Activated T-helper 9 cell treated with anti-CD3 and anti-CD28 coated beads, Interleukin-2, amount 50 U/mL, for 16 hours (primary cell): ENCODE measurements at places on chromosomes 11 and 22.

GRCh38 chr11:11848891-11849746 is 7.3 kb downstream of the USP47 start:
- peak; percentile 22 for DNase-seq

DNA sequence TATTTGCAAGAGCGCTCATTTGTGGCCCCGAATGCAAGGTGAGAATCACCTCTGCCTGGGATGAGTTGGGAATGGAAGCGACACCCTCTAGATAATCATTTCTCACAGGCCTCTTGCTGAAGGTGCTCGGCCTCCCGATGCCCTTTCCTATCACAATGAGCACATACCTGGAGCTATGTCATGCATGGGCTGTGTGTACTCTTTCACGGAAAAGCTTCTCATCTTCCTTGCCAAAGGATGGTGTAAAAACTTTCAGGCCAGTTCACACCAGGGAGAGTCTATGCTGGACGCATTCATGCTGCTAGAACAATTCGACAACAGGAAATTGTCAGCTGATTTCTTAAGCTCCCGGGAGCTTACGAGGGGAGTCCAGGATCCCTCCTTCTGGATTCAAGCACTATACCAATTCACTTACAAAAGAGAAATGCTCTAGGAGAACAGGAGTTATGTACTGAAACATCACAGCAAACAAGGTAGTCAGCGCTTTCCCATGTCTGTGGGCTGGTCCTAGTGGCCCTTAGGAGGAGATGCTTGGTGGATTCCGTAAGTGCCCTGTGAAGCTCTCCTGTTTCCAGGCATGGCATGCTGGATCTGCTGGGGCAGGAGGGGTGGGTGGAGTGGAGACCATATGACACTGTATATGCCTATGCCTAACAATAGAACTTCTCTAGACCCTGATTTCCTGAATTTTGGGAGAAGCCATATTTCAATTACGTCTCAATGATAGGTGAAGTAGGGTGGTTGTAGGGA is 53.1 kb upstream of the B3GAT1 start:
- no peak for DNase-seq

GRCh38 chr11:76587820-76588454 is 82.6 kb downstream of the LRRC32 start:
- peak; percentile 36 for DNase-seq

- DNase-seq: no peak
Measured at GRCh38 chr22:49289822-49290679, 537.6 kb downstream of the BRD1 start.

DNA sequence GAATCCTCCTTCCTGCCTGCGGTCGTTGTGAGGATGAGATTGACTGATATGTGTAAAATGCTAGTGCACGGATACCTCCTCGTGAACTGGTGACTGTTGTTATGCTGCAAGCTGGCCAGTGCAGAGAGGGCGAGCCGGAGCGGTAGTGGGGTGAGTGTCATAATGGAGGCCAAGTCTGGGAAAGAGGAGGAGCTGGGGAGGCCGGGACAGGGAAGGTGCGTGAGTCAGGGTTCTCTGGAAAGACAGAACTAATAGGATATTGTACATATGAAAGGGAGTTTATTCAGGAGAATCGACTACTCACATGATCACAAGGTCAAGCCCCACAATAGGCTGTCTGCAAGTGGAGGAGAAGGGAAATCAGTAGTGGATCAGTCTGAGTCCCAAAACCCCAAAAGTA is 56.8 kb upstream of the FADD start:
- no peak for DNase-seq

DNA sequence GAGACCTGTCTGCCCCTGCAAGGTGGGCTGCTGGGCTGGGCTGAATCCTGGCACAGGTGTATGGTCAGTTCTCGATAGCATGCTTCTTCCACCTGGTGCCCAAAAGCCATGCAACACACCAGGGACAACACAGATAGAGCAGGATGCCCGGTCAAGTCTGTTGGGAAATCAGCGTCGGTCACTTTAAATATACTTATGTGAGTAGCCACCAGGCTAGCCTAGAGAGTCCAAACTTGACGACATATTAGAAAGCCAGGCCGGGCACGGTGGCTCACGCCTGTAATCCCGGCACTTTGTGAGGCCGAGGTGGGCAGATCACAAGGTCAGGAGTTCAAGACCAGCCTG is 8.9 kb downstream of the C1QTNF6 start:
- DNase-seq: no peak

GRCh38 chr22:25134028-25134427 is 65.6 kb upstream of the CRYBB3 start:
- DNase-seq: no peak

- DNase-seq: peak; percentile 39
Measured at GRCh38 chr22:50498322-50498890, 9.1 kb downstream of the LMF2 start.

DNA sequence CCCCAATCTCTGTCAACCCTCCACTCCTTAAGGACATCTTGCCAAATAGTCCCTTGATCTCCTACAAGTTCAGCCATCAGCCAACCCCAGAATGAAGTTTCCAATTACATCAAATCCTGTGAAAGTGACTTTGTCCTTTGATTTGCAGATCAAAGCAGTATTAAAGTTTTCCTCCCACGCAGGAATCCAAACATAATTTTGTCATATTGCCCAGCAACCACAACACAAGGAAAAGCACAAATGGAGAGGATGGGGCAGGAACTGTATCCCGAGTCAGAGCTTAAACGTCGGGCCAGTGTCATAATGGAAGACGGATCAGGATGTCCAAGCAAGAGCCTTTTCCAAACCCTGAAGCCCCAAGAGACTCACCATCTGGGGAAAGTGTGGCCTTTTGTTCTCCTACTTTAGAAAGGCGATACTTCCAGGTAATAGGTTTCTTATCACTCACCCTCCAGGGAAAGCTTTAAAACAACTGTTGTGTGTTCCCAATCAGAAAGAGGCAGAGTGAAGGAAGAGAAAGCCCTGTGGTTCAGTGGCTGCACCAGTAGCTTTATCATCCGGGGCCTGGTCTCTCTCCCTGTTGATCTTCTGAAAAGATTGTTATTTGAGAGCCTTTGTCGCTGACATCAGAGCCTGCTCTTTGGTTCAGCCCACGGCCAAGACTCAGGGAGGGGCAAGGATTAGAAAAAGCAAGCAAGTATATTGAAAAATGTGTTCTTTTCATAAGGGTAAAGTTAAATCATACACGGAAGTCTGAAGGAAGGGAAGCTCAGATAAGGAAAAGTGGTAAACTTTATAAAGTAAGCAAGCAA is 41.7 kb downstream of the EXPH5 start:
- no peak for DNase-seq

GRCh38 chr22:40332319-40332781 is 13.9 kb upstream of the ADSL start:
- no peak for DNase-seq

- no peak for DNase-seq
Measured at GRCh38 chr22:38230916-38231315, 29.1 kb downstream of the MAFF start.
